NCI-H1092 treated with DMSO at 0.1 percent for 48 hours (cell line): ENCODE measurements at places on chromosomes 11 and 22.

DNA sequence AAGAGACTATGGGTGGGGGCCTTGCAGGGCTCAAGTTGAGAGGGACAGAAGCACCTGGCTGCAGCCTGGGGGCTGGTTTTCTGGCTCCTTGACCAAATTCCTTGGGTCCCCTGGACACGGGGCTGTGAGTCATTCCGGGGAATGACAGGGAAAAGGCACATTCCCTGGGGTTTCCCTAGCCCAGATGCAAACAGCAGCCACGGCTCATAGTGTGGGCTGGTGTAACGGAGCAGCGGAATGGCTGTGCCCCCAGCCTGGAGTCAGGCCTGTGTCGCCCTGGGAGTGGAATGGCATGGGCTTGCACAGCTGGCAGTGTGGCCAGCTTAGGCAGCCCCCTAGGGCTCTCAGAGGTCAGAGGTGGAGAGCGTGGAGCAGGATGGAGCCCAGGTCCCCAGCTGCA lies 77.6 kb upstream of the KCNQ1OT1 start:
- no peak for DNase-seq

DNA sequence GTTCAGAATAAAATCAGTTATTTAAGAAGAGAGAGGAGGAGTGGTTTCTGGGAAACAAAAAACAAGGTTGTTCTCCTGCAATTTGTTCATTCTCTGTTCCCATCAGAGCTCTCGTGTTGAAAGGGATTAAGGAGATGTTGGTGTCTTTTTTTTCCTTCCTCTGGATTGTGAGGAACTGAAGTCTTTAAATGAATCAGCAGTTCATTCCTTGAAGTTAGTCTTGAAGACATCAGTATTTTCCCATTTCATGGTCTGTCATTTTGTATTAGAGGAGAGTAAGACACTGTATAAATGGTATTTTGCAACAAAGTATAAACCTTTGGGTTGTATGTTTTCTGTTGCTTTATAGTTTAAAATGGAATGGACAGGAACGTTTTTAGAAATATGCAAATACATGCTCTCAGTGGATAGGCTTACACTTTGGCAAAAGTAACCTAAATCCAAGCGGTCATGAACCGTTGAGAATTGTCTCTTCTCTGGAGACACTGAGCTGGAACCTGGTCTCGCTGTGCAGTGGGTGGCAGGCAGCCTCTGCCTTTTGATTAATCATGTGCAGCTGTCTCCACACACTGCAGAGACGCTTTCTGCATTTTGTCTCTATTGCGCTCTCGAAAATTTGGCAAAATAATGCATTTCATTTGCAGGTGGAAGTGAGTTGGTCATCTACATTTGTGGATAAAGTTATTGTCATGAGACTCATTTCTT lies 33.0 kb downstream of the SAMM50 start:
- DNase-seq = no peak

DNA sequence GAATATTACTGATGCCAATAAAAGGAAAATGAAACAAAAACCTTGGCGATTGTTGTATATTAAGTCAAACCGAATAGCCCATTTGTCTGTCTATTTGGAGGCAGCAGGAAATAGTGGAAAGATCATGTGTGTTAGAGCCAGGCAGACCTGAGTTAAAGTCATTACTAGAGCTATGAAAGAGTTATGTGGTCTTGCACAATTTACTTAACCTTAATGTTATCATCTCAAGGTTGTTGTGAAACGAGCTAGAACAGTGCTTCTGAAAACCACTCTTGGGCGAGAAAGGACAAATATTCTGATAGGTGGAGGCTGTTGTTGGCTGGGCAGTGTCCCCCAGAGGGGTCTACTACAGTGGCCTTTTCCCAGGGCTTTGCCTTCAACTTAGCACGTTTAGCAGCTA lies 60.0 kb upstream of the NUP160 start:
- no peak for DNase-seq

GRCh38 chr11:74226907-74227306 lies 55.8 kb downstream of the PPME1 start:
- no peak for DNase-seq

DNA sequence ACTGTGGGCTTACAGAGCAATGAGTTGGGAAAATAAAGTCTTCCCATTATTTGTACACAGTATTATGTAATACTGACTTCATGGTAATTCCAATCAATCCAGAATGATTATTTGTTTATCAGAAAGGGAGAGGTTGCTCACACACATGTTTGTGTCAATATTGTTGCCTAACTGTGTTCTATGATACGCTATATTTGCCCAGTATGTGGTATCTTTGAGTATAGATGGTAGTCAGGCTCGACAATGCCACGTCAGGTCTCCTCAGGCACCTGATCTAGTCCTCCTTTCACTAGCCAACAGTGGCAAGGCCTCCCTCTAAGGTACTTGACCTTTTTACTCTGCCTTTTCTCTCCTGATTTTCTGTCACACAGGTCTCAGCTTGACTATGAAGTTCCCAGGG lies 5.3 kb downstream of the DNHD1 start:
- no peak for DNase-seq

GRCh38 chr11:118547132-118547531 lies 16.1 kb downstream of the TMEM25 start:
- DNase-seq = no peak

GRCh38 chr11:32172848-32173834 lies 82.3 kb downstream of the RCN1 start:
- DNase-seq = peak; percentile 58

GRCh38 chr11:20093775-20094174 lies 66.5 kb downstream of the DBX1 start:
- no peak for DNase-seq

DNA sequence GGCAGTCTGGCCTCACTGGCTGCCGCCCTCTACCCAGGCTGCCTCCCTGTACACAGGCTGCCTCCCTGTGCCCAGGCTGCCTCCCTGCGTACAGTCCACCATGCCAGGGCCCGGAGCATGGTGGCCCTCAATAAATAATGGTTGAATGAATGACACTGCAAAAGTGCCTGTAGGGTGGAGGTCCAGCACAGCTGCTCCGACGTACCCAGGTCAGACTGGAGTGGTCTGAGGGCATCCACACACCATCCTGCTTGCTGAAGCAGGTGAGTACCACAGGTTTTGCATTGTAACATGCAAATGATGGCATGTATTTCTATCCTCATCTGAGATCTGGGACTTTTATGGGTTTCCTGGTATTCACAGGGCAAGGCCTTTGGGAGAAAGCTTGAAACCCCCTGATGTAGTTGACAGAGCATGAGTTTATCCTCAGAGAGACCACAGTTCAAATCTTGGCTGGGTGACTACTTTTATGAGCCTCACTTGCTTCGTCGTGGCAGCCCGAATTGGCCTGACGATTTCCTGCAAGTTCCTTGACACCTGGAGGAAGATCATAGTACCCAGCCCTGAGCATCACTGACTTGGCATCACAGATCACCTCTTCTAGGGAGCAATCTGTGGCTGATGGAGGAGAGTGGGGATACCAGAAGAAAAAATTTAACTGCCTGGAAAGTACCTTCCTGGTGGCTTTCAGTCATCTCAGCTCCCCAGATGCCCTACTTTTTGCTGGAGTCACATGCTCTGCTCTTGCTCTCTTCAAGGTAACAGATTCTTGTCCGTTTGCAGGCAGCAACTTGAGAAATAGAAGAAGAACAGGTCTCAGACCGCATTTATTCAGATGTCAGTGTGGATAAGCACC lies 16.0 kb upstream of the CYB5R3 start:
- no peak for DNase-seq

- DNase-seq = no peak
Observed at GRCh38 chr22:20175597-20175900, 24.7 kb upstream of the CCDC188 start.

- DNase-seq = no peak
Observed at GRCh38 chr11:95305705-95306104, 74.7 kb upstream of the SESN3 start.

GRCh38 chr11:93072229-93072914 lies 102.9 kb downstream of the MTNR1B start:
- DNase-seq = no peak

DNA sequence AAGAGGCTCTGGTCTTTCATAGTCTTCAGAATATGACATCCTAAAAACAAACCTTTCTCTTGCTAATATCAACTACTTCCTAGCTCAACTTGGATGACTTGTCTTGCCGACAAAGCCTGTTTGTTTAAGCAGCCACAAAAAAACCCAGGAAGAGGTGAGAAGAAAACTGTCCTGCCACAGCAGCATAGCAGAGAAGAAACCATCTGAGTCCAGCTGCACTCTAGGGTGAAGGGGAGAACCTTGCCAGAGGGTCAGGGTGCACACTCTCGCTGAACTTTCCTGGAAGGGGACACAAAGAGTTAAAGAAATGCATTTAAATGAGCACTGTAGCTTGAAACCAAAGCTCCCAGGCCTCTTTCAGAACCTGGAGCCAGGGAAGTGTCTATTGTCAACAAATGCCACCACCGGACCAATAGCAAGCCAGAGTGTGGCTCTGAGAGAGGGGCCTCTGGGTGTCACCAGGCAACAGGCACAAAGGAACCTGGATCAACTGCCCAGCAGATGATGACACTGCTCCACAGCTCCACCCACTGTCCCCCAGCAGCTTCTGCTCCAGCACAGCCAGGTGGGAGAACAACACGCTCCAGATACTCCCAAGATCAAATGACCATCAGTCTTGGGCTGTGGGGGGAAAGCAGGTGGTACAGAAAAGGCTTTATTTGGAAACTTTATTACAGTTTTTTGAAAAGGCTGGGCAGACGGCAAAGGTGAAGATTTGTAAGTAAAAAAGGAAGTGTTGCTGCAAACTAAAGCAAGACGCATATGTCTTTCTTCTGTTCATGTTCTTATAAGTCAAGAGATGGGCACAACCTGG lies 105.7 kb downstream of the RASSF10 start:
- peak; percentile 96 for DNase-seq

DNA sequence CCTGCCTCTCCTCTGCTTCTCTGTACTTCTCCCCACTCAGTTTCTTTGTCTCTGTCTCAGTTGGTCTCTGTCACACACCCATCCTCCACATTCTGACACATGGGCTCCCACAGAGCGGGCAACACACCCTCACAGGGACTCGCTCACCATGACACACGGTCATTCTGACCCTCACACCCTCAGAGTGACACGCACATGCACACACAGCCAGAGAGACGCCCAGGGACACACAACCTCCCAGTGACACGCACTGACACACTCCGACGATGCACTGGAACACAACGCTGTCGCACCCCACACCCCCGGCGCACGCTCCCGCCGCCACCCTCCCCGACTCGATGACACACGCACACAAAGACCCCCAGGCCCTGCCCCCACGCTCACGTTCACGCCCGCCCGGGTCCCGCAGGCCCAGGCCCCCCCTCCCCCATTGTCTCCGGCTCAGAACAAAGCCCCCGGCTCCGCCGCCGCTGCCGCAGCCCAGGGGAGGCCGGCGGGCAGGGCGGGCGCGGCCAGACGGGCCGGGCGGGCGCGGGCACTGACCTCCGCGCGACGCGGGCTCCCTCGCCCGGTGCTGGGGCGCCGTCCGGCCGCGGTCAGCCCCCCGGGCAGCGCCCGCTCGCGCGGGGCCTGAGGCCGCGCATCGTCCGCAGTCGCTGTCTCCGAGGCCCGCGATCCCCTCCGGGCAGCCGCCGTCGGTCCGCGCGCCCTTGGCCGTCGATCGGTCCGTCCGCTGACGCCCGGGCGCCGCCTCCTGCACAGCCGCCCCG lies 404 bp downstream of the DCHS1 start:
- peak; percentile 19 for DNase-seq

DNA sequence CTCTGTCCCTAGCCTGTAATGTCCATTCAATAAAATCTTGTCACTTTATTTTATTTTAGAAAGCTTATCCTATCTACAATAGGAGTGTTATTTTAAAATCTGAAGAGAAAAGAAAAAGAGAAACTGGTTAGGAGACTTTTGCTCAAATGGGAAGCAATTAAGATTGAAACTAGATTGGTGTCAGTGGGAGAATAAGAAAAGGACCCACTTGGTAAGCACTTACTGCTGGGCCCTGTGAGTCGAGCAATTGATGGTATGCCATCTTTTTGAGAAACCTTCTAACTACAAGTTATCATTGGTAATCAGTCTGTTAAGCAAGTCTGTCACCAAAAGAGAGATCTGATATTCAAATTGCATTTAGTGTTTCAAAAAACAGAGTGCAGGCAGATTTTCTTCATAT lies 258.4 kb downstream of the GRM5 start:
- no peak for DNase-seq

DNA sequence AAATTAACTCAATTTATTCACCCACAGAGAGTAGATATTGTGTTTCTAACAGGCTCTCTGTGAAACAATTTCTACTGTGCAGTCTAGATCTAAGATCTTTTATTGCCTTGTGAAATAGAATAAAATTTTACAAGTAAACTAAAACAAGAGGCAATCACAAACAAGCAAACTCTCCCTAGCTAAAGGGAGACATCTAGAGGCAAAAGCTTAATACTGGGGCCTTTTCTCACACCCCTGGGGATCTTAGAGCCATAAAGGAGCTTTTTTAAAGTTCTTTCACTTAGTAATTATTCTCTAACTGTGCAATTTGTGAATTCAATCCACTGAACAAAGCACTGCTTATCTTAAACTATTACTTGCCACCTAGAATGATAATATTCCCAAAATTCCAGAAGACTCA lies 19.7 kb downstream of the ALG9 start:
- DNase-seq = no peak

GRCh38 chr11:22670830-22671229 lies 4.4 kb downstream of the GAS2 start:
- DNase-seq = peak; percentile 25

- no peak for DNase-seq
Observed at GRCh38 chr11:43360361-43361032, 1.8 kb downstream of the TTC17 start.

GRCh38 chr11:28976012-28976800 lies 868.0 kb downstream of the METTL15 start:
- DNase-seq = no peak

DNA sequence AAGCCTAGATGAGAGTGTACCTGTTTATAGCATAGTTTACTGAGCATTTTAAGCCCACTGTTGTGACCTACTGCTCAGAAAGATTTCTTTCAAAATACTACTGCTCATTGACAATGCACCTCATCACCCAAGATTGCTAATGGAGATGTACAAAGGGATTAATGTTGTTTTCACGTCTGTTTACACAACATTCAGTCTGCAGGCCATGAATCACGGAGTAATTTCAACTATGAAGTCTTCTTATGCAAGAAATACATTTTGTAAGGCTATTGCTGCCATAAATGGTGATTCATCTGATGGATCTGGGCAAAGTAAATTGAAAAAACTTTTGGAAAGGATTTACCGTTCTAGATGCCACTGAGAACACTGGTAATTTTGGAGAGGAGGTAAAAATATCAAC lies 112.9 kb downstream of the KIF18A start:
- no peak for DNase-seq

DNA sequence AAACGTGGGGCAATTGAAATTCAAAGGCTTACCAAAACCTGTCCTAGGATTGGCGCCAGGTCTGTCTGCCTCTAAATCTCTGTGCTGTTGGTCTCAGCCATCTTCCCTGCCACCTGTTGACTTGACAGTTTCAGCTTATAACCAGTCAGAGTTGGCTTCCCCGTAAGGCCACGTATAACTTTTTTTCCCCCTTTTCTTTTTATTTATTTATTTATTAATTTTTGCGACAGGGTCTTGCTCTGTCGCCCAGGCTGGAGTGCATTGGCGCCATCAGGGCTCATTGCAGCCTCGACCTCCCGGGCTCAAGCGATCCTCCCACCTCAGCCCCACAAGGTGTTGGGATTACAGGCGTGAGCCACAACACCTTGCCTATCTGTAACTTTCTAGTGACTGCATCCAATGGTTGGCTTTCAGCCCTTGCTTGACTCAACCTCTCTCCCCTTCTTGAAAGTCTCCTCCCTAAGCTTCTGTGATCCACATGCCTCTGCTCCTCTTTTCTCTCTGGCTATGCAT lies 1.4 kb upstream of the SYVN1 start:
- DNase-seq = no peak
